Activated T-helper 1 cell treated with Interleukin-2 at 50 U/mL for 16 hours (primary cell): ENCODE measurements at places on chromosomes 4 and X.

DNA sequence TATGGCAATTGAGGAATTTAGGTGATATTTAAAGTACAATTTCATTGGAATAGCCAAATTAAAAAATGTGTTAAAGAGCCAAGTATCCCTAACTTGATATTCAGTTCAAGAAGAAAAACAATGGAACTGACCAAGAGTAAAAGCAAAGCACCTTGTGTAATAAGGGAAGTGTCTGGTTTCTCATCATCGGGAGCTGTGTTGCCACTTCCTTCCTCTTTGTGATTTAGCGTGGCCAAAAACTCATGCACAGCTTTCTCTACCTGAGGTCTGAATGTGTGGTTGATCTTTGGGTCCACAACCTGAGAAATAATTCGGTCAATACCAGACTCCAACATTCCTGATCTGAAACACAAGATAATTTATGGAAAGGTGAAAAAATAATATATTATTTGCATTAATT, 12.4 kb downstream of the BOD1L1 start:
- DNase-seq, result no peak

GRCh38 chr4:140769209-140769608, 13.0 kb upstream of the TBC1D9 start:
- no peak for DNase-seq

DNA sequence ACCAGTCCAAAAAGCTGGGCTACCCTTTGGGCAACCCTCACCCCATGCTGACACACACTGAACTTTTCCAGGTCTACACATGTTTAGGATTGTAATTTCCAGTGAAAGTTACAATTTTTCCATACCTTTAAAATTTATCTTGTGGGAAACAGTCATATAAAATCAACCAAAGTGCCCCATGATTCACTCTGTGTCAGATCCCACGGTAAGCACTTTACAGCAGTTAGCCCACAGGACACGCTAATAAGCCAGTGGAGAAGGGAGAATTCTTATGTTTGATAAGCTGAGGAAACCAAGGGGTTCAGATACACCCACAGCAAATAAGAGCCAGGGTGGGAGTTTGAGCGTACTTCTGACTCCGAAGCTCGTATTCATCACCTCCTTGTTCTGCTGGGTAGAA, 72.4 kb upstream of the TBL1X start:
- DNase-seq, result no peak

DNA sequence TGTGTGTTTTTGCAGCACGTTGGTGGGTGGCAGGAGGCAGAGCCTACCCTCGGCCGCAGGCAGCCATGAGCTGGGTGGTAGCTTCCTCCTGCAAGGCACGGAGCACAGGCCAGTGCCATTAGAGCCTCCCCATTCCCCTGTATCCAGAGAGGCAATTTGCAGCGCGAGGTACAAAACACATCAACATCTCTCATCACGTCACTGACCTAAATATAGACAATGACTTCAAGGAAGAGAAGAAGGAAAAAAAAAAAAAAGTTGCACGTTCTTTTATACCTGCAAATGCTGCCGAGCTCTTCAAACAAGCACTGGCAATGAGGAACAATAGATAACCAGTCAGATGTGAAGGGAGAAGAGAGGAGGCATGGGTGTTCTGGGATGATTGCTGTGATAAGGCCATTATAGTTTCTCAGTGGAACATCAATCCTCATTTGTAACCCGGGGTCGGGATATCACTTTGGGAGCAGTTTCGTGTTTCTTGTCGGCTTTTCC, 159.9 kb downstream of the MGST2 start:
- no peak for DNase-seq

DNA sequence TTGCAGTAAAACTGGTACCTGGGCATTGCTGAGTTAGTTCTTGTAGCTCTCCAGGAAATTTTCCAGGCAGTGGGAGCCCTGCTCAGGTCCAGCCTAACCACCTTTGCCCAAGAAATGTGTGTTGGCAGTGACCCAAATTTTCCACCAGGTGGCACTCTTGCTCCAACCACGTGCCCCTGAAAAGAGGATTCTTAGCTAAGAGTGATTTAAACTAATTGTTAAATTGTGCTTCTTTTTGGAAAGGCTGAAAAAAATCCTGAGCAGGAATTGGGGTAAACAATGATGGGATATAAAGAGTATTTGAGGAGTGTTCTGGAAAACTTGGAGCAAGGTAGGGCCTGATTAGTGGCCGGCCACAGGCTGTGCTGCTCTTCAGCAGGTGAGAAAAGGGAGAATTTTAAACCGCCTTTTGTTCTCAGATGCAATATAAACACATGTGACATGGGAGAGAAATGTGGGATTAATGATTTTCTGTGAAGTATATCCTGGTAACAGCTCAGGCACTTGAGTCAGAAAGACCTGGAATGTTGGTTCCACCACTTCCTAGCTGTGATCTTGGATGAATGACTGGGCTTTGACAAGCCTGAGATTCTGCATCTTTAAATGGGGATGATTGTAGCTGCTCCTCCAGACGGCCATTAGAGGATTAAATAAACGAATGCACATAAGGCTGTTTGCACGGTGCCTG, 219.6 kb downstream of the PTTG2 start:
- DNase-seq, result peak; percentile 49

- DNase-seq, result no peak
Observed at GRCh38 chr4:81509822-81510221, 38.1 kb upstream of the RASGEF1B start.

DNA sequence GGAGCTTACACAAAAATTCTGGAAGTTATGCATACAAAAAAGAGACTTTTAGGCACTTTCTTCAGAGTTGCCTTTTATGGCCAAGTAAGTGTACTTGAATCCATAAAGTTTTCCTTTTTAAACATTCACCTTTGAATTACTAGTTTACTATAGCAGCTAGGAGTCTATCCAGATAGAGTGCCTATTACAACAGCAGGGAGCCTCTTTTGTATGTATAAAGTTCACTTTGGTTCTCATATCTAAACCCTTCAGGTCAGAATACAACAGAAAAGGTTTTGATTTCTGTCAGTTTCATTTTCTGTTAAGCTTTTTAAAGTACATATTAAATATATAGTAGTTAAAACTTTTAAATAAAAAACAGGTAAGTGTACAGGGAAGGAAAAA, 51.4 kb upstream of the IL13RA1 start:
- DNase-seq, result no peak

DNA sequence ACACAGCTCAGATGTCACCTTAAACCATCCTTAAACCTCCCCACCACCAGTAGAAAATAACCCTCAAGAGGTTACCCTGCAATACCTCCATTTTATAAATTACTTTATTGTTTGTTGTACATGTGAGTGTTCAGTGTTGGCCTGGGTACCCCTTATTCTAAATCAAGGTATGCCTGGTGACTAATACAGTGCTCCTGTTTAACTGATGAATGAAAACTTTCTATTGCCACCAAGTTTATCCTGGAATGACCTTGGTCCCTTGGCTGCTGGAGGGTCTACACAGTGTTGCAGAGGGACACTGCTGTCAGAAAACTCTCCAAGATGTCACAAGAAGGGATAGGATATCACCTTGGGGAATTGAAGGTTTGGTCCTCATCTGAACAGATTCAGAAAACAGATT, 7.3 kb upstream of the TXLNG start:
- DNase-seq, result no peak

GRCh38 chr4:144336633-144337032, 196.1 kb upstream of the GYPA start:
- DNase-seq, result no peak

DNA sequence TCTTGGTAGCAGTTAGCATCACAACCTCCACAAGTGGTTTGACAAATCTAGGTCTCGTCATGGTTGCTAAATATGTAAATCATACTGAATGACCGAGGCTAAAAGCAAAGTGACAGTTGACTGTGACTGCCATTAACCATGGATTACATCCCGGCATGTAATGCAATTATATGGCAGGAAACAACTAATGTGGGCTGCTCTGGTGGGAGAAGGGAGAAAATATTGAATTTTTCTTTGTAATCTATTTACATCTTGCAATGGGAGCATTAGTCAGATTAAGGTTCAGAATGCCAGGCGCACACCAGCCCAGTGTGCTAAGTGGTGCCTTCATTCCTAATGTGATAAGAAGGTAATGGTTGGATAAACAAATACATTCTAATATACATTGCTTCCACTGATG, 35.8 kb downstream of the UNC5C start:
- DNase-seq, result no peak

- no peak for DNase-seq
Observed at GRCh38 chr4:74659576-74660411, 134.5 kb downstream of the BTC start.

- DNase-seq, result no peak
Observed at GRCh38 chrX:43456063-43456462, 200.0 kb upstream of the MAOA start.

DNA sequence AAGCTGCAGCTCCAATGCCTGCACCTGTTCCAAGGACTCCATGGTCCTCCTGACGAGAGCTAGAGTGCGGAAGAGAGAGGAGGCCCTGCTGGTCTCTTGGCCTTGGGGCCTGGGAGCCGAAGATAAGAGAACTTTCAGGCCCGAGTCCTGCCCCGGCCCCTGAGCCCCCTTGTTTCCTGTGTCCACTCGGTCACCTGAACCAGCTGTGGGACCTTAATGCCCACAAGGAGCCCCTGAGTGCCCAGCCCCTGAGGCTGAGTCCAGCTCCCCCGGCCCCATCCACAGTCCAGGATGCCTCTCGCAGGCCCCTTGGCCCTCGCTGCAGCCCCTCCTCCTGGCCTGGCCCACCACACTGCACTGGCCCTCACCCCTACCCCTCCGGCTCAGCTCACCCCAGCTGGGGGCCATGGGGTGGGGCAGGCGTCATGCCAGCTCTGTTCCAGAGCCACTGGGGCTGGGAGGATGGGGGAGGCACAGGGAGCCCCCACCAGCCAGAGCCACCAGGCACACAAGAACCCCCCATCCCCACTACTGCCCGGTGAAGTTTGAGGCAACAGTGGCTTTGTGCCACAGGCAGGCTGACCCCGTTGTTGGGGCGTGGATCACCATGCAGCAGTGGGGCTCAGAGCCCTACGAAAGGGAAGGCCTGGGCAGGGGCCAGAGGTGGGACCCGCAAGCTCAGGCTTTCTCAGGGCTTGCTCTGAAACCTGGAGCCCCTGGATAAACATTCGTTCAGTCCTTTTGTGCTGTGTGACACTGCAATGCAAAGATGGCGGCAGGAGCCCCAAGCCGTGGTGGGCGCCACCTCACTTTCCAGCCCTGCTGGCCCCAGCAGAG, 14.1 kb downstream of the NAT8L start:
- DNase-seq, result no peak

DNA sequence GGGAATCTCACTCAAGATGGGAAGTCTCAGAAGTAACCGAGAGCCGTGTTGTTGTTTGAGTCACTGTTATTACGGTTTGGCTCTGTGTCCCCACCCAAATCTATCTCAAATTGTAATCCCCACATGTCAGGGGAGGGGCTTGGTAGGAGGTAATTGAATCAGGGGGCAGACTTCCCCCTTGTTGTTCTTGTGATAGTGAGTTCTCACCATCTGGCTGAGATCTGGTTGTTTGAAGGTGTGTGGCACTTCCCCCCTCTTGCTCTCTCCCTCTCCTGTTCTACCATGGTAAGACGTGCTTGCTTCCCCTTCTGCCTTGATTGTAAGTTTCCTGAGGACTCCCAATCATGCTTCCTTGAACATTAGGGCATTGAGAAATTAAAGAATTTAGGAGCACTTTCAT, 37.0 kb downstream of the HAND2 start:
- DNase-seq, result no peak

DNA sequence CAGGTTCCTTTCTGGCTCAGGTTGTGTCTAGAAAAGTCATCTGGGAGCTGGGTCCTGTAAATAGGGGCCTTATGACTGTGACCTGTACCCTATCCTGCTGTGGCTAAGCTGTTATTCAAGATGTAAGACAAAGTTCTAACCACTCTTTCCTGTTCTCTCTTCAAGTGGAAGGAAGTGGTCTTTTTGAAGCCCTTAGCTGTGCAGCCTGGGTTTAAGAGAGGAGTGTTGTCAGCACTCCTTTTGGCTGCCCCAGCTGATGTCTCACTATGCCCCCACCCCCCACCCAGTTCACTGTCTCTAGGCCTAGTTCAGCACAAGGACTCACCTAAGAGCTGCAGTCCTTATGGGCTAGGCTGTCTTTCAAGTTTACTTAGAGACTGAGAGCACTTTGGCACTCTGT, 1069.5 kb downstream of the FAM133A start:
- DNase-seq, result no peak

DNA sequence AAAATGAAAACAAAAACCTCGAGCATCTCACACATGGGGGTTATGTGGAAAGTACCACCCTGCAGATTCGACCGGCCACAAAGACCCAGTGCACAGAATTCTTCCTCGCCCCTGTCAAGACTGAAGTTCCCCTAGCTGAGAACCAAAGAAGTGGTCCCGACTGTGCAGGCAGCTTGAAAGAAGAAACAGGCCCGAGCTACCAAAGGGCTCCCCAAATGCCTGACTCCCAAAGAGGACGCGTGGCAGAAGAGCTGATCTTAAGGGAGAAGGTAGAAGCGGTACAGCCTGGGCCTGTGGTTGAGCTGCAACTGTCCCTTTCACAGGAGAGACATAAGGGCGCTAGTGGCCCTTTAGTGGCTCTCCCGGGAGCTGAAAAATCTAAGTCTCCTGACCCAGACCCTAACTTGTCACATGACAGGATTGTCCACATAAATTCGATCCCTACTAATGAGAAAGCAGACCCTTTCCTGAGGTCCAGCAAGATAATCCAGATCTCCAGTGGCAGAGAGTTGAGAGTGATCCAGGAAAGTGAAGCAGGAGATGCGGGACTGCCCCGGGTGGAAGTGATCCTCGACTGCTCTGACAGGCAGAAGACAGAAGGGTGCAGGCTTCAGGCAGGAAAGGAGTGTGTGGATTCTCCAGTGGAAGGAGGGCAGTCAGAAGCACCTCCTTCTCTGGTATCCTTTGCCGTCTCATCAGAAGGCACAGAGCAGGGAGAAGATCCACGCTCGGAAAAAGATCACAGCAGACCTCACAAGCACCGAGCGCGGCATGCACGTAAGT, 108.8 kb upstream of the MYOZ2 start:
- no peak for DNase-seq

- DNase-seq, result no peak
Observed at GRCh38 chrX:136636121-136636520, 11.8 kb upstream of the CD40LG start.

GRCh38 chr4:55670695-55671094, 34.6 kb upstream of the NMU start:
- no peak for DNase-seq

DNA sequence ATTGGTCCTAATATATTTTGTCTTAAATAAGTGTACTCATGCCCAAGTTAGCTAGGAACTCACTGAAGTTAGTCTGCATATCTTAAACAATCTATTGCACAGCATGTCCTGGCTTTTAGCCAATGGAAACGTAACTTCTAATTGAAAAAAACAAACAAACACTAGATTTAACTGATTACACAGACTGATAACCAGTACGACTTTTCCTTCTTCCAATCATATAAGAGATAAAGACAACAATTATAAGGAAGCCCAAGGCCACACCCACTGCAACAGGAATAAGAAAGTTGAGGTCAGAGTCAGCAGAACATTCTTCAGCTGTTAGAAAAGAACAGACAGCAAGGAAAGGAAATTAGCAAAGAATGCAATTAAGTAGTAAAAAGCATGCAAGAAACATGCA, 40.8 kb downstream of the LAMP2 start:
- no peak for DNase-seq

DNA sequence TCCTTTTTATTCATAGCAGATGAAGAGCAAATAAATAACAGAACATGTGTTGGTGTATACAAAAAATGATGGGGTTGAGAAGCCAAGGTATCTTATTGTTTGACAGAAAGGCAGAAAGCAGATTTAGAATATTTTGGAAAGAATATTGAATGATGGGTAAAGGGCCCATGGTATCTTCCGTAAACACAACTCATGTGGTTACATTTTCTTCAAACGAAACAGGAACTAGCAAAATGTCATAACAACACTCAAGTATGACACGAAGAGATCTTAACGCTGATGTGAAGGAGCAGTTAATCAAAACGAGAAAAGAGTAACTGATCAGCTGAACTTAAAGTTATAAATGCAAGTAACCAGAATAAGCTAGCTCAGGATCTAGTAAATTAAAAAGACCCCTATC, 195.7 kb upstream of the GK2 start:
- no peak for DNase-seq
